Renal cortical epithelial cell (primary cell): ENCODE measurements at places on chromosomes 3 and 15. TPM values are rescaled to one million over a fixed set of nuclear protein-coding genes. Genes with fewer than 3 reads are reported as not detected.

GRCh38 chr3:177336873-177337450 lies 139.7 kb upstream of the TBL1XR1 start:
- DNase-seq: no peak

DNA sequence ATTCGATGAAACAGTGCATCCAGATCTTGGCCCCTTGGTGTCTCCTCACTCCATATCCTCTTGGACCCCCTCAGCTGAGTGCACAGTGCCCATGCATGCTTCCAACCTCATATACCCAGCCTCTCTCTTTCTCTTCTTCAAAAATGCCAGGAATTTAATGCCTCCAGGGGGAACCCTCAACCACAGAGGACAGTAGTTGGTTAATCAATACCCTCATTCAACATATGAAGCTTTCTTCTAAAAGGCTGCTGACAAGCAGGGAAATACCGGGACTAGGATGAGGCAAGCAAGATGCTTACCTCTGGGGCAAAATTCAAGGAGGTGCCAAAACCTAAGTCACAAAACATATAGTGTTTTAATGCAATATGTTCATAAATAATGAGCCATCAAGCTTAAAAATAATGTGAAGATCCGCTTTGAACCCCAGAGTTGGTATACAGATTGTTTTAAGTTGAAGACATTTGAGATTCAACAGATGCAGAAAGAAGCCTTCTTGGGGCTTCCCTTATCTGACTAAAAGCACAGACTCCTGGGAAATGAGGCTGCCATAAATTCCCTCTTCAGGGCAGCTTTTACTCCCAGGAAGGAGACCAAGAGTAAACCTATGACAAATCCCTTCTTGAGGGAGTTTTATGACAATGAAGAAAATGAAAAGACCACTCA lies 48.2 kb upstream of the FHIT start:
- DNase-seq: peak; percentile 94

- DNase-seq: no peak
These were observed 105.6 kb downstream of the FBLN2 start for GRCh38 chr3:13654330-13655060.

- DNase-seq: peak; percentile 63
These were observed 1.9 kb upstream of the PLA1A start for GRCh38 chr3:119595639-119596334.

DNA sequence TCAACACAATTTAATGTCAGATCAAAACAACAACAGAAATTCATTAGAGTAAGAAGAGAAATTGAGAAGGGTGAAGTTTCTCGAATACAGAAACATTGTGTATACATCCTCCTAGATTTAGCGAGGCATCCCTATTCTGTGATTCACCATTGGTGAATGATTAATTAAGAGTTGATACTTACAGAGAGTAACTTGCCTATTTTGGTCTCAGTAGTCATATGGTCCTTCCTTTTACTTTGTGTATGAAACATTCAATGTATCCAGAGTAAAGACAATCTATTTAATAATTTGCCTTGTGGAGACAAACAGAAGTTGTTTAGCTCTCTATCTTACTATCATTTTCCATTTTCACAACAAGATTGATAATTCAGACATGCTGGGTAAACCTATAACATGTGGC lies 432.0 kb downstream of the ZPLD1 start:
- DNase-seq: peak; percentile 23

DNA sequence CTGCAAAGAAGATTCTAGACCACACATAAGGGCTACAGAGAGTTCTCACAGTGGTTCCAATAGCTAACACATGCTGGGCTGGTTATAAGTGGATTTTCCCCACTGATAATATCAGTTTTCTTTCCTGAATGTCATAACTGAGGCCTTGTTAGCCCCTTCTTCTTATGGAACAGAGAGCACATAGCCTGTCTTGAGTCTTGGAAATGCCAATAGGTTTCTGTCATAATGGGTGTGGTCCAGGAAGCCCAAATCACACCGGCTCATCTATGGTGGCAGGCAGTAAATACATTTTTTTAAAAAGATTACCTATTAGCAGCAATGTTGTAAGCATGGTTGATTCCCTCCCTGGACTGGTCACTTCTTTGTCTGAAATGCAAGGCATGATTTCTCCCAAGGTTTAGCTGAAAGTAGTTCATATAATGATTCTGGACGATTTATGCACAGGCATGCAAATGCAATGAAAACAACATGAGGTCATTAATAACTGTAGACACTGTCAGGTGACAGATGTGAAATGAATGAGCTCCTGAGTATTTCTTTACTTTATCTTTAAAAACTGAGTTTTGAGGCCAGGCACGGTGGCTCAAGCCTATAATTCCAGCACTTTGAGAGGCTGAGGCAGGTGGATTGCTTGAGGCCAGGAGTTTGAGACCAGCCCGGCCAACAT lies 67.2 kb upstream of the ATP2C1 start:
- DNase-seq: peak; percentile 37

DNA sequence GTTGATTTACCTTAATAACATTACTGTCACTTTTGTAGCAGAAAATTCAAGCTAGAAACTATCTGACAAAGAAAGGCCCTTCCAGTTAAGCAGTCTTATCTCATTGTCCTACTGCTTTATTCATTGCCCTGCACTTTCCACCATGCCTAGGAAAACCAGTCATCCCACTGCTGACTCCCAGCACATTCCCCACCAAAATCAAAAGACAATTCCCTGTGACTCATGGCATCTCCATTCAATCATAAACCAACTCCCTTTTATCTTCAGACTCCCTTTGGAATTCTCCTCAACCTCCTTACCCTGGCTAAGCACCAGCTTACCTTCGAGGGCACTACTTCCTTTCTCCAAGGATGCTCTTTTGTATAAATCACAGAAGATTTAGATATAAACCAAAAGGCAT lies 184.3 kb downstream of the PLCH1 start:
- peak; percentile 85 for DNase-seq

- DNase-seq: peak; percentile 67
These were observed 62.7 kb upstream of the SLCO3A1 start for GRCh38 chr15:91790836-91791235.

DNA sequence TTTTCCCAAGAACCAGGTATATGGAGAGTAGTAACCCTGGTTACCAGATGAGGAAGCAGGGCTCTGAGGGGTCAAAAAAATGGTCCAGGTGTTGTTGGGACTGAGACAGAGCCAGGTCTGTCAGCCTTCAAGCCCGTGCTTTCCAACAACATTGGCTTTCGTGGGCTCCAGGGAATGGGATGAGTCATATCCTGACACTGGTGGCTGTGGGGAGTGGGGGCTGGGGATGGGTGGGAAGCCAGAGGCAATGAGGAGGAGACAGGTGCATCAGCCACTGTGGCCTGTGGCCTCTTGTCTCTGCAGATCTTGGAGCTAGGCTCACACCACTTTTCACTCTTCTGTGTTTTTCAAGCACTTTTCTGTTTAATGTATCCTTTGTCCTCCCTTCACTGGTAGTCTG lies 38.2 kb downstream of the CORO2B start:
- no peak for DNase-seq

- DNase-seq: no peak
These were observed 590 bp upstream of the ITGA11 start for GRCh38 chr15:68432441-68433064.

DNA sequence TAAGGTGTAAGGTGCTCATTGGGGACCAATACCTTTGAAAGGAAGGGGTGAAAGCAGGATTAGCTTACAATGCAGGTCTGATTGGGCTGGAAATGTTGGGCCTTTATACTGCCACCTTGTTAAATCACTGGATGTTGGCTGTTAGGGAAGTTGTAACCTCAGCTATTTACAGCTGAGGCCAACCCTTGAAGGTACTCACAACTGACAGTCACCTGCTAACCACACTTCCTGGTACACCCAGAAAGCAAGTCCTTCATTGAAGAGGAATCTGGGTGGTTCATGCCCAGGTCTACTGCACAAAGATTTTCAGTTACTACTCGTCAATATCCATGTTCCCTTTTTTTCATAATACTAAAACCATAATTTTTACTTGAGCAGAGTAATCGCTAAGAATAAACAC lies 65.4 kb upstream of the CLDN18 start:
- no peak for DNase-seq

GRCh38 chr3:102206511-102207031 lies 228.2 kb upstream of the ZPLD1 start:
- DNase-seq: peak; percentile 94

- DNase-seq: peak; percentile 70
These were observed 106.5 kb upstream of the GALNT15 start for GRCh38 chr3:16067837-16068471.

DNA sequence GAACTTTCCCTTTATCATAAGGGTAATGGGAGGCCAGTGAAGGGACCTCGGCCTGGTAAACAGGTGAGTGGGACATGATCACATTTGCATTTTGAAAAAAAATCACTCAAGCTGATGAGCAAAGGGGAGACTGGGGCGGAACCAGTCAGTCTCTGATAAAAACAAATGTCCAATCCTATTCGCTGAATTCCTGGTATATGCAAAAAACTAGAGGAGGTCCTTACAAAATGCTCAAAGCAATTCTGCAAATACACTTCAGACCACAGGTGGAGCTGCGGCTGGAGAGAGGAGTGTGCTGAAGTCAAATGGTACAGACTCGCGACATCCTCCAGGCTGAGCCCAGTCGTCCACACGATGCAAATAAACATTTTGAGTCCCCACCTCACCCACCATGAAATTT lies 166.7 kb downstream of the FOXP1 start:
- no peak for DNase-seq

DNA sequence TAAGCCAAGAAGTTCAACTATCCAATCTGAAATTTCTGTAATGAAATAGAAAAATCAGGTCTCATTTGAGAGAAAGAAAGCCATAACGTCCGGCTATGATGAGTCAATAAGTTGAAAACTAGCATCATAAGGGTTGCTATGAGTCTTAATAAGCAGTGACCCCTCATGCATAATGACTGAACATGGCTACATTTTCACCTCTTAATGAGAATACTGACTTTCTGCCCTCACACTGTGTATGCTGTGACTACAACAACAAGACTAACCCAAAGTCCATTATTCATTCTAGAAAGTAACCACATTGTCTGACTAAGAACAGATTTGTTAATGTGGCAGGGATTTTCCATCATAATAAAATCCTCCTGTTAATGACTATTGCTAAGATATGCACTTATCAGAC lies 884.0 kb upstream of the CADM2 start:
- peak; percentile 1 for DNase-seq

GRCh38 chr15:92663250-92663951 lies 7.8 kb upstream of the FAM174B start:
- DNase-seq: no peak

DNA sequence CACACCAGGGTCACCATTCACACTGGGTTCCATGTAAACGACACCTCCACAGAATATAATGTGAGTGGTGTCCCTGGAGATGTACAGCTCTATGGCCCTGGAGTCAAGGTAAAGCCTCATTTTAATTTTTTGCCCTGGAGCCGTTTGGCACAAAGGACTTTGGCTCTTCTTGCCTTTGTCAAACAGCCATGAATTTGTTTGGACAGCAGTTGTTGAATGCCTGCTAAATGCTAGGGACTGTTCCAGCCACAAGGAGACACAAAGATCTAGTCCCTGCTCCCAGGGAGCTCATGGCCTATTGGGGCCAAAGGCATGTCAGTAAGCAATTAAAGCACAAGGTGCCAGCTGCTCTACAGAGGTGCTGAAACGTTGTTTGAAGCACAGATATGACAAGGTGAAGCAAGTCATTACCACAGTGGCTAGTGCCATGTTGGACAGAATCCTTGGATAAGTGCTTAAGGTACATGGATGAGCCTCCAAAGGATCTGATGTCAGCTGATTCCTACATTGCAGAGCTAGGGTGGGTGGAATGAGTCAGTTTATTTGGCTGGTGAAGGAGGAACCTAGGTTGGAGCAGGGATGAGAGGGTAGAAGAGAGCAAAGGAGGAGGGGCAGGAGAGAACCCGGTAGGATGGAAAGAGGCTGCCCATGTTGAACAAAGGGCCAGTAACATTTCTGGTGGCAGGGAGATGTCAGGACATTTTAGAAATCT lies 171.9 kb upstream of the CTDSPL start:
- no peak for DNase-seq

GRCh38 chr15:57306944-57307411 lies 69.3 kb upstream of the CGNL1 start:
- DNase-seq: no peak

DNA sequence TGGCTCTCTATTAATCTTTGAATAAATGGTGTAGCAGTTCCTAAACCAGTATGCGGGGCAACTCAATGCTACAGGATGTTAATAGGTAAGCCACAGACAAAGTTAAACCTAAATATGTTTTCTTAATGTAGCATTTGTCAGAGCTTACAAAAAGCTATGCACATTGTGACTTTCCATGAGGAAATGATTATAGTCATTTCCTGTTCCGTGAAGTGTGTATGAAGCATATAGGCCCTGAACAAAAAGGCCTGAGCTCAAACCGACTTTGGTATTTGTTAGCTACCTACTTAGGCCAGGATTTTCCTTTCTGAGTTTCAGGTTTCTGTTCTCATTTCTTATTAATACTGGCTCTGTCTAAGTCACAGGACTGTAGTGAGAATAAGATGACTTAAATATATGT lies 14.2 kb downstream of the ZNF80 start:
- DNase-seq: peak; percentile 7

DNA sequence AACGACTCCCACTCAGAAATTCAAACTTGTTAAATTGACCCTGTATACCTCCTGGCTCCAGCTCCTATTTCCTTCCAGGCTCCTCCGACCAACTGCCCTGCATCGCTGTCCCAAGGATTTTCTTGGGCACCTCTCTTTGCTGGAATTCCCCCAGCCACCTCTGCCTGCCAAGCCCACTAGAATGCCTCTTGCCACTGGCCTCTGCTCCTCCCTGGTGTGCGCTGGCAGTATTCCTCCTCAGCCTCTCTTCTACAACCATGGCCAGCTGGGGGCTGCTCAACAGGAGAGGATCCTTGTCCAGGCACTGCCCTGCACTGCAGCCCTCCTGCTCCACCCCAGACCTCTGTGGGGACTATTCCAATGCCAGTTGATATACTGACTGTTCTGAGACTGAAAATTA lies 7.4 kb downstream of the WNT7A start:
- DNase-seq: no peak

Gene PPP4R2
- total RNA-seq: 99.5 and 116 TPM in 2 replicates

Gene FBXL22
- 0.45 TPM in 1 of 2 replicates, not detected in the other for total RNA-seq

Gene ITIH4
- total RNA-seq: 1.9 TPM in 1 of 2 replicates, not detected in the other

Gene THSD4
- 22.6 and 58.6 TPM in 2 replicates for total RNA-seq

Gene GOLGA8M
- total RNA-seq: 0.89 TPM in 1 of 2 replicates, not detected in the other

Gene SGO1
- total RNA-seq: 0.99 and 7.3 TPM in 2 replicates

Gene MFGE8
- total RNA-seq: 66.0 and 71.6 TPM in 2 replicates

Gene HYAL1
- 7.3 and 22.8 TPM in 2 replicates for total RNA-seq

Gene ACP3
- total RNA-seq: not detected in 2 replicates

Gene PTX3
- total RNA-seq: 2.5 and 12.5 TPM in 2 replicates

Gene SLC22A13
- total RNA-seq: 0.25 TPM in 1 of 2 replicates, not detected in the other

Gene CFAP100
- total RNA-seq: not detected in 2 replicates

Gene ISG20
- 2.1 and 9.4 TPM in 2 replicates for total RNA-seq

Gene TRPM1
- total RNA-seq: not detected in 2 replicates

Gene DGKG
- total RNA-seq: 0.15 and 6.8 TPM in 2 replicates

Gene IFT80
- total RNA-seq: 66.2 and 81.8 TPM in 2 replicates

Gene GOLGA6L22
- not detected in 2 replicates for total RNA-seq

Gene ACKR4
- total RNA-seq: 0.85 and 0.87 TPM in 2 replicates

Gene PCCB
- total RNA-seq: 86.1 and 111 TPM in 2 replicates
